Ammon's horn (tissue), 1 donor: ENCODE measurements at places on chromosomes 6 and 20.

DNA sequence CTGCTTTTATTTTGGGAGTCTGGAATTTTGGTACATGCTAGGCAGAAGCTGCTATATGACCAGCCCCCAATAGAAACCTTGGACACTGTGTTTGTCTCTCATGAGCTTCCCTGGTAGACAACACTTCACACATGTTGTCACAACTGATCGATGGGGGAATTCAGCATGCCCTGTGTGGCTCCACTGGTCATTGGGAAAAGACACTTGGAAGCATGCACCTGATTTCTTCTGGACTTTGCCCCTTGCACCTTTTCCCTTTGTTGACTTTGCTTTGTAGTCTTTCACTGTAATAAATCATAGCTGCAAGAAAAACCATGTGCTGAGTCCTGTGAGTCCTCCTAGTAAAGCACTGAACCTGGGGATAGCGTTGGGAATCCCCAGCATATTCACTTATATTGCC, 7.9 kb upstream of the WFDC10A start:
- DNase-seq: no peak

DNA sequence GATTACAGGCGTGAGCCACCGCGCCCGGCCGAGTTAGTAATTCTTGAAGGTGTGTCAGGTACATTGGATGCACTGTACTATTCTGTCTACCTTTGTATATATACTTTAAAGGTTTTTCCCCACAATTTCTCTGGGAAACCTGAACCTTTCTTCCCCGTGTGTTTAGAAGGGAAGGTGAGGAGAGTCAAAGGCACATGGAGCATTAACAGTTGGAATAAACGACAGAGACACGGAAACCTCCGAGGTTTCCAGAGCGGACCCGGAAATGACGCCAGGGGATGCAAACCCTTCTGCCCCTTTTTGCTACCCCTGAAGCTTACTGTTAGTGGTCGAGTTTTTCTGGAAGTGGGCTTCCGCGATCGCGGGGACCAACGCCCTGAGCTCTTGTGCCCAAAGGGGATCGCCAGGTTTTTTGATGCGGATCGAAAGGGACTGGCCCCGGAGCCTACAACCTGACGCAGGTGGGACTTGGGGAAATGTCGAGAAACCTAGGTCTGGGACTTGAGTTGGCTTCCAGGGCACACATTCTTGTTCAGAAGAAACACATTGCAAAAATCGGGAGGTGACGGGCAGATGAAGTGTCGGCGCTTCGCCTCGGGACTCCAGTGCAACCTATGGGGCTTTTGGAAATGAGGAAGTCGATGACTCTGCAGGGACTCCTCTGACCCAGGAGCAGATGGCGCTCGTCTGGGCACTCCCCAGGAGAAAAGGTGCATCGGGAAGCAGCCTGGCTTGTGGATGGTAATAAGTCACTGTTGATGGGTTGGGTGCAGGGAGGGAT, 218.2 kb downstream of the OR2B2 start:
- DNase-seq: peak; percentile 14

- peak; percentile 40 for DNase-seq
Measured at GRCh38 chr6:41780551-41781365, at the start of gene PRICKLE4. Gene PRICKLE4, plus strand, starts transcription at chr6:41780782. Its CDS starts 2,692 bp downstream, at chr6:41783474.

DNA sequence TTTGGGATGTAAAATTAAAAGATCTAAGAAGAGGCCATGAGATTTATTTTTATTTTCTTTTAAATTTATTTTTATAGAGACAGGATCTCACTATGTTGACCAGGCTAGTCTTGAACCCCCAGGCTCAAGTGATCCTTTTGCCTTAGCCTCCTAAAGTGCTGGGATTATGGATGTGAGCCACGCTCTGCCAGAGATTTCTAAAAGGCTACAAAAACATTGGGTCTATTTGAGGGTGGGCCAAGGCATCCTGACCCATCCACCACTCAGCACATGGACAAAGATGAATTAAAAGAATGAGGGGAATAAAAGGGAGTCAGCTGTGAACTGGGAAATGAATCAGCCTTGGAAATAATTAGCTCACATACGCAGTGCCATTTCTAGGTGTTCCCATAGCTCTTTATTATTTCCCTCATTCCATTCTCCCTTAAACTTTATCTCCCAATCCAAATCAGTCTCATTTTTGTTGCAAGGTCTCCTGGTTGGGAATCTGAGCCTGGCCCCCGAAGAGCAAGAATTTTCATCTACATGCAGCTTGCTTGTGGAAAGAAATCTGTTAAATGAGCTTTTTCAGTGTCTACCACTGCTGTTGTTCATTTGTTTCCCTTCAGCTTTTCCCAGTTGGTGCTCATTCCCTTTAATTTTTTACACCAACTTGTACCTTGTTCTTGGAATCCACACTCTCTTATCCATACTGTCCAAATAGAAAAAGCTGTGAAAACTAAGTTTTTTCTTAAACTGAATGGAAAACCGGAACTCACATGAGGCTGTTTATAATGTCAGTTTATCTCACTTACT, 66.9 kb downstream of the MKKS start:
- no peak for DNase-seq

- no peak for DNase-seq
Measured at GRCh38 chr6:168196881-168197635, 118.0 kb upstream of the FRMD1 start.

GRCh38 chr6:33981421-33981820, 164.5 kb downstream of the GRM4 start:
- no peak for DNase-seq

DNA sequence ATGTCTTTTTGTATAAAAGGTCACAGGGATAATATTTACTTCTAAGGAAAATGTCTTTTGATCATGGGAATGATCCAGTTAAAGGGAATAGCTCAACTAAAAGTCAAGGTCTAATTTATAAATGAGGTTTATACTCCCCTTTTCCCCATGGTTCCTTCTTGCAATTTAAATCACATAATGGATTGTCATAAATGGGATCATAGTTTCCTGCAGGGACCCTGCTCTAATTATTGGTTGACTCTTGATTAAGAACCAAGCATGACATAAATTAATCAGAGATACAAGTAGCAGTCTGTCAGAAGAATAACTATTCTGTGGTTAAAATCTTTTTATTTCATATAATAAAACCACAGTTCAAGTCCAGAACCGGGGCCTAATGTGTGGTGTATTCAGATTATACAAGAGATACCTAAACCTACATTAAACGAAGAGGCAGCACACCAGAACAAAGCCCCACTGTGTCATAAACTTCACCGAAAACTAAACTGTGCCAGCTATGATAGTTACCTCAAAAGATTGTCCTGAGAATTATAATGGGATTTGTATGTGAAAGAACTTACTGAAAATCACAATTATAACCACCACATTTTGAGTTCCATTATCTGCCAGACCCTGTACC, 43.0 kb upstream of the CD83 start:
- DNase-seq: no peak
